ENCODE measurements at places on chromosomes 5 and 9.
A peak's percentile ranks its signal among the peaks of the same experiment; 100 is the strongest.

- DNase-seq = no peak
Measured at GRCh38 chr5:14506140-14506538, 75.5 kb upstream of the OTULINL start.

DNA sequence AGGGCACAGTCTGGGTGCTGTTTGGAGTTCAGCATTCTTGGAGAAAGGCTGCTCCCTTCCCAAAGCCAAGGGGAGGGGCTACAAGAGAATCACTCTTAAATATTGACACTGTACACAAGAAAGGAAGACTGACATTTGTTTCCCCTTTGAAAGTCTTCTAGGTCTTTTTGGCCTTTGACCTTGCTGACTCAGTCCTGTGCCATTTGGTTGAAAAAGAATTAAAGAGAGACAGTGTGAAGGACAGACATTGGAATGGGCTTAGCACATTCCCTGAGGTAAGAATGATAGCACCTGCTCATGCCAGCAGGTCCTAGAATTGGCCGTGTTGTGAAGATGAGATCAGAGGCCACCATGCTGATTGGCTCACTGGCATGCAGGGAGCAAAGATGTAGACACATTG is 271.4 kb upstream of the ZNF608 start:
- DNase-seq = no peak

DNA sequence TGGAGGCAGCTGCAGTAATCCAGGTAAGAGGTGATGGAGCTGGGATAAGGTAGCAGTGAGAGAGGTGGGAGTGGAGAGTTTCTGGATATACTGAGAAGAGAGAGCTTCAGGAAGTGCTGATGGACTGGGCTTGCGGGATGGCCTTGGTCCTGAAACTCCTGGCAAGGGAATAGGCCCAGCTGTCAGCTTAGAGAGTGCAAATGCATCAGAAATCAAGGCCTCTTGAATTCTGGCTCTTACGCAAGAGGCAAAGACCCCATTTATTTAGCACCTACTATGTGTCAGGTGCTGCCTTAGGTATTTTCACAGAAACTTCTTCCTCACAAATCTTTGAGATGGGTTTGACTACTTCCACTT is 227.2 kb upstream of the MAP3K1 start:
- no peak for DNase-seq

DNA sequence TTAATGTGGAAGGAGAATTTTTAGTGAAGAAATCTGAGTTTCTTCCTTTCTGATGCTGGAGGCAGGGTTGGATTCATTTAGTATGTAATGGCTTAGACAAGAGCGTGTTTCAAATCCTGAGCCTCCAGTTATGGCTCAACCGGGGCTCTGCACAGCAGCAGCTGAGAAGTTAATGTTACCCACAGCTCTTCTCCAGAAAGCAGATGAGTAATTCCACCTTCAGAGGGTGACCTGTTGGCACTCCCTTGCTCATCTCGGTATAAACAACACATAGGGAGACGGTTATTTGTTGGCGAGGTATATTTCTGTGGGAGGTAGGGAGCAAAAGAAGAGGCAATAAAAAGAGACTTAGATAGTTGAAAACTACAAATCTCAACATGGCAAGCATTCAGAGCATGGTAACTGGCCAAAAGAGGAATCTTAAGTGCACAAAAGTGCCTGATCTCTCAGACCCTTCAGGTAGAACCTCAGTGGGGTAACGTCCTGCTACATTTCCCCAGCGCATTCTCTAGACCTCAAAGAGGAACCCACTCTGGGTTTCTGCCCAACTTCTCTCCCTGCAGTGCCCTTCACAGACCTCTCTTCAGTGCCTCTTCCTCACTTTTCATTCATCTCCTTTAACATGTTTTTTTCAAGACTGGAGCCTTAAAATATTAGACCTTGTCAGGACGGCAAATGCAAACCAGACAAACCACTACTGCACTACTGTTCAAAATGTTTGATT is 417.5 kb upstream of the ADAMTSL1 start:
- no peak for DNase-seq

DNA sequence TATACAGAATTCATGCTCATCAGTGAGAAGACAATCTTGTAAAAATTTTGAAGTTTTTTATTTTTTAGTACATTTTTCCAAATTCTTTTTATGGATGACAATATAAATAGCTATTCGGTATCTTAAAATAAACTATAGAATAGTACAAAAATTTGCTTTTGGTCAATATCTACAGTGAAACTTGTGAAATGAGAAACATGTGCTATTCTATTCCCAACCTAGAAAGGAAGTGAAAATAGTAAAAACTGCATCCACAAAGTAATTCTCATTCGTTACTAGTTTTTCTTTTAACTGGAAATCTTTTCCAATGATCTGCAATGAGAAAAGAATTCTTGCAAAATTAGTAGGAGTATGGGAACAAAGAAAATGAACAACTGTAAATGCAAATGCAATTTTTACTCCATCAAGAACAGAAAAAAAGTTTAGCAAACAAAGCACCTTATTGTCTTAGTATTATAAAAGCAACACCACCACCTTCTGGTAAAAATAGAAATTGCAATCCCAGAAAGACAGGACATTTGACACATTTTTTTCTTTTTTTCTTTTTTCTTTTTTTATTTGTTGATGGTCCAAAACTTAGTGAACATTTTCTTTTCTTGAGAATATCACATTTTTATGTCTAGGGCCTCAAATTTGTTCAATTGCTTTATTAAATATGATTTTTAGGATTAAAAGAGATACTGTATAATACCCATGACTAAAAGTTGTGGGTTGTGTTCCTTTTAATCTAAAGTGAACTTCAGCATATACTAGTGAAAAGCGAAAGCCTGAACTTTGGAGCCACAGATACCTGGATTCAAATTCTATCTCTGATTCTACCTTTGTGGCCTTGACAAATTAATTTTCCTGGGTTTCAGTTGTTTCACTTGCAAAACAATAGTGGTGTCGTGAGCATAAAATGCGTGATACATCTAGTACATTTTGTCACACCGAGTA is 72.3 kb downstream of the SLCO4C1 start:
- DNase-seq = peak; percentile 57

DNA sequence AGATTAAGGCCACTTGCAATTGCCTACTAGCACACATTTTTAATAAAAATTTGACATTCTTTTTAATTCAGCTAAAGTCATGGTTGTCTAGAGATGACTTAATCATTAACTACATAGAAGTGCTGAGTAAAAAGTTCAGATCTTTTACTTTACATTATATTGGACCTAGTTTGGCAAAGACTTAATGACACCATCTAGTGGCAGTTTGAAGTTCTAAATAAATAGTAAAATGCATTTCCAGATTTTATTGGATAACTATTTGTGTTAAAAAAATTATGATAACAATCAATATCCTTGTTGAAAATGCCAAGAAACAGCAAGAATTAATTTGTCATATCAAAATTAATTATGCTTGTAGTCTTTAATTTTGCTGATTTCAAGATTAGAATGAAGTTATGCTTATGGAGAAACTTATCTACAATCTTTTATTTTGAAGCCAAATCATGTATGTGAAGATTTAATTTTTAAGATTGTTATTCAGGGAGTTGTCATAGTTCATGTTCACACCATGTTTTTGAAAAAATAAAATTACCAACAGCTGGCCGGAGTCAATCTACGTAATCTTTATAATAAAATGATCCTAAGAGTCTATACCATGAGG is 69.6 kb upstream of the PJA2 start:
- DNase-seq = peak; percentile 37

GRCh38 chr5:173056783-173057061 is 570 bp downstream of the CREBRF start:
- no peak for DNase-seq

DNA sequence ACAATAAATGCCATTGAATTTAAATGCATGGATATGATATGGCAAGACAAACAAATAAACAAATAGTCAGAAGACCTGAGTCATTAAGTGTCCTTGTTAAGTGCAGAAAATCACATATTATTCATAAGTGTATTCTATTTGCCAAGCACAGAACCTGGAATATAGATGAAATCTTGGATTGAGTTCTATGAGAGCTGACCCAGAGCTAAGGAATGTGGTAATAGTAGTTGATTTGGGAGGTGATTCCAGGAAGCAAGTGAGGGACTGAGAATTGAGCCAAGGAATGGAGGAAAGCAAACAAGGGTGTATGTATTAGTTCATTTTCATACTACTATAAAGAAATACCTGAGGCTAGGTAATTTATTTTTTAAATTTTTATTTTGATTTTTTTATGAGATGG is 208.9 kb downstream of the TRIM32 start:
- no peak for DNase-seq

DNA sequence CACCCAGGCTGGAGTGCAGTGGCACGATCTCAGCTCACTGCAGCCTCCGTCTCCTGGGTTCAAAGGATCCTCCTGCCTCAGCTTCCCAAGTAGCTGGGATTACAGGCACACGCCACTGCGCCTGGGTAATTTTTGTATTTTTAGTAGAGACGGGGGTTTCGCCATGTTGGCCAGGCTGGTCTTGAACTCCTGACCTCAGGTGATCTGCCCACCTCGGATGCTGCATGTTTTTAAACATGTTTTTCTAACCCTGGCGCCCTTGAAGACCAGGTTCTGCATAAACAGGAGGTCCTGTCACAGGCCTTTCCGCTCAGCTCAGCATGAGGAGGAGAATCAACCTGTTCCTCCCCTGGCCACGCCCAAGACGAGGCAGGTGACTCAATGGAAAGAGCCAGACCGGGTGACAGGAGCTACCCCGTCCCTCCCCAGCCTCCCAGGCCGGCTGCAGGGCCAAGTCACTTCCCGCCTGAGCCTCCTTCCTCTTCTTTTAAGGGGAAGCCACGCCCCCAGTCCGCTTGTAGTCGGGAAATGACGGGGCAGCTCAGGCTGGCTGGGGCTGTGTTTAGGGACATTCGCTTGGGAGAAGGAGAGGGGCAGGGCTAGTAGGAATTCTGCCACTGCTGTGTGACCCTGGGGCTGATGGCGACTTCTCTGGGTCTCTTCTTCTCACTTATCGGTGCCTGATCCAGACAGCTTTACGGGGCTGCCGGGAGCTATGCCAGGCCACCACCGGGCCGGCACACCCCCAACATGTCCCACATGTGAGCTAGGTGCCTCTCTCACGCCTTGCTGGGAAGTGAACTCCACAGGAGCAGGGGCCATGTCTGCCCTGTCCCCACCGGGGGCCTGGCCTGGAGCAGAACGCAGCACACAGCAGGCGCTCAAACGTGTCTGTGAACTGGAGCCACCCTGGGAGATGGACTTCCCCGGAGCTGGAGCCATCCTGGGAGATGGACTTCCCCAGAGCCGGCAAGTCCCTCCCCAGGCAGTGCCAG is 6.1 kb downstream of the NOTCH1 start:
- DNase-seq = no peak

- no peak for DNase-seq
Measured at GRCh38 chr5:14721990-14722656, 57.6 kb downstream of the OTULIN start.

DNA sequence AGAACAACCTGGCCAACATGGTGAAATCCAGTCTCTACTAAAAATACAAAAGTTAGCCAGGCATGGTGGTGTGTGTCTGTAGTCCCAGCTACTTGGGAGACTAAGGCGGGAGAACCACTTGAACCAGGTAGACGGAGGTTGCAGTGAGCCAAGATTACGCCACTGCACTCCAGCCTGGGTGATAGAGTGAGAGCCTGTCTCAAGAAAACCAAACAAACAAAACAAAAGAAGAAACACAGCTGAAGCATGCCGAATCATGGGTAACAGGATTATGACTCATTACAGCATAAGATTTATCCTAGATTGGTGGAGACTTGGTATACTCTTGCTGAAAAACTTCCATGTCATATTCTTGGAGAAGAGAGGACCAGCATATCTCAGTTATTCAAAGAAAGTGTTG is 236.7 kb upstream of the CCNH start:
- DNase-seq = no peak

GRCh38 chr9:5976674-5977397 is 38.6 kb downstream of the RANBP6 start:
- no peak for DNase-seq

DNA sequence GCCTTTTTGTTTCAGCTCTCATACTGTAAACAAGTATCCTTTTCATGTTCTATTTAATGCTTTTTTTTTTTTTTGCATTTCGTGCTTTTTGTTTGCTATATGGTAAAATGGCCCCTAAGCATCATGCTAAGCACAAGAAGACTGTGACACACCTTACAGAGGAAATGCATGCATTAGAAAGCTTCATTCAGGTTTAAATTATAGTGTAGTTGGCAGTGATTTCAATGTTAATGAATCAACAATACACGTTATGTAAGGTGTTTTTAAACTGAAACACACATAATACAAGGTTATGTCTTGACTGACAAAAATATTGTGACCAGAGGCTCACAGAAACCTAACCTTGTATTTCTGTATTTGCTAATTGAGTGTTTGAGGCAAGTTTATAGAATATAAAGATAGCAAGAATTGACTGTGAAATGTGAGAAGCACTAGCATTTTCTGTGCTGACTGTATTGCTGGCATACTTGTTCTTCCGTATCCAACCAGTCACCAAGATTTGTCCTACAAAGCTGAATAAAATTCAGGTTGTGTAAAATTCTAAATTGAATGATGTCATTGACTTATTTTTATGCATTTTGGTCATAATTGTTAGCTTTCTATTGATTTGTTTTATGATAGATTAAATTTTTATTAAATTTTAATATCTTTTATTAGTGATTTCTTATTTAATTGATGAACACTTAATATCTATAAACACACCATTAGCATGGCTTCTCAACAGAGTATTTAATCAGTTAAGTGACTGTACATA is 4.1 kb downstream of the CFAP95 start:
- DNase-seq = no peak

- DNase-seq = no peak
Measured at GRCh38 chr9:130349398-130349797, 83.8 kb downstream of the HMCN2 start.

DNA sequence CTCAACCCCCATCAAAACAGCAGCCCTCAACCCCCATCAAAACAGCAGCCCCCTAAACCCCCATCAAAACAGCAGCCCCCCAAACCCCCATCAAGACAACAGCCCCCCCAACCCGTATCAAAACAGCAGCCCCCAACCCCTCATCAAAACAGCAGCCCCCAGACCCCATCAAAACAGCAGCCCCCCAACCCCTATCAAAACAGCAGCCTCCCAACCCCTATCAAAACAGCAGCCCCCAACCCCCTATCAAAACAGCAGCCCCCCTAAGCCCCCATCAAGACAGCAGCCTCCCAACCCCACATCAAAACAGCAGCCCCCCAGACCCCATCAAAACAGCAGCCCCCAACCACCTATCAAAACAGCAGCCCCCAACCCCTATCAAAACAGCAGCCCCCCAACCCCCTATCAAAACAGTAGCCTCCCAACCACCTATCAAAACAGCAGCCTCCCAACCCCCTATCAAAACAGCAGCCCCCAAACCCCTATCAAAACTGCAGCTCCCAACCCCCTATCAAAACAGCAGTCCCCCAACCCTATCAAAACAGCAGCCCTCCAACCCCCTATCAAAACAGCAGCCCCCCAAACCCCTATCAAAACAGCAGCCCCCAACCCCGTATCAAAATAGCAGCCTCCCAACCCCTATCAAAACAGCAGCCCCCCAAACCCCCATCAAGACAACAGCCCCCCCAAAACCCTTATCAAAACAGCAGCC is 1.2 kb downstream of the TPPP start:
- DNase-seq = no peak

DNA sequence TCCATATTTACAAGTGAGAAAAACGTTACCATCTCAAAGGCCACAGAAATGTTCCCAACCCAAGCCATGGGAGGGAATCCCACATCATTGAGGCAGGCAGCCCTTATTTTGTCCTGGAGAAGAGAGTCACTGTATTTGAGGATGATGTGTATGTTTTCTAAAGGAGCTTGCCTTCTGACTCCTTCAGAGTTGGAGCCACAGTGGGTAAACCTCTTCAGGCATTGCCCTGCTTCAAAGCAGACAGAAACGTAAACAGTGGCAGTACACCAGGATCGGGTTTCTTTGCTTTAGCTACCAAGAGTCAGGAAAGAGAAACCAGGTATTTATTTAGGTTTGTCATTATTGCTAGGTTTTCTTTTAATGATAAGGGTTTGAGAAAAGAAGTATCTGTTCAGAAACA is 45.7 kb downstream of the MUSK start:
- no peak for DNase-seq
